ENCODE measurements at places on chromosomes 5 and 9.

DNA sequence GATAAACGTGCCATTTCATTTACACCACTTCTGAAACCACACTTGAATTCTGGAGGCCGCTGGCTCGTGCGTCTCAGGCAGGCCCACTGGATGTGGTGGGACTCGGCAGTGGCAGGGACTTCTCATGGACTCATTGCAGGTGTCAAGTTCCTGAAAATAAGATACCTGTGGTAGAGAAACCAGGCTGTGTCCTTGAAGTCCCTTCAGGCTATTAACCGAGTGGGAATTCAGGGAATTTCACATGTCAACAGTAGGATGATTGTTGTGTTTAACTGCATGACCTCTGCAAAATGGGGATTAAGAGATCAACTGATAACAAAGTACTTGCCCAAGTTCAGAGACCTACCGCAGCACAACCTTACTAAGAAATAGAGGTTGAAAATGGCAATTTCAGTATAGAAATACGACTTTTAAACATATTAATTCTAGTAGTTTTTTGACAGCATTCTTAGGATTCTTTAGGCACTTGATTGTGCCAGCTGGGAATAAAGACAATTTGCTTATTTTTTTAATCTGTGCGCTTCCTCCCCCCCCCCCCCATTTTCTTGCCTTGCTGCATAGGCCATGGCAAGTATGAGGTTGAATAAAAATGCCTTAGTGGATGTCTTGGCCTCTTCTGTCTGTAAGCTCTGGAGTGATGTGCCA lies 26.8 kb downstream of the TRIP13 start:
- peak; percentile 57 for DNase-seq

- no peak for DNase-seq
Measured at GRCh38 chr9:108377382-108377781, 478.4 kb downstream of the ACTL7B start.

- DNase-seq = no peak
Measured at GRCh38 chr9:131917009-131917408, 162.7 kb downstream of the MED27 start.

DNA sequence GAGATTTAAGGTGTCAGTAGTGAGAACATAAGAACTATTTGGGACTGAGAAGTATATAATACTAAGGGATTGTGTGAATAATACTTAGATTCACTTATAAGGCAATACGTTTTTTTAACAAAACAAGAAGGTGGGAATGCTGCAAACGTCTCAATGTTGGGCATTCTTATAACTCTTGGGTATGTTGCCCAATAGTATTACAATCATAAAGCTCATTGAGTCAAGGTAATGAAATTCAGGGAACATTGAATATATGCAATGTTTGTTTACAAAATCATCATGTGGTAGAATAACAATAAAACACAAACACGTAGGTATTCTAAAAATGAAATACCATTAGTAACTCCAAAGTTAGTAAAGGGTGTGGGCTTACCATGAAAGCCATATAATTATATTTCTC lies 400.7 kb downstream of the KIAA0825 start:
- DNase-seq = no peak

- DNase-seq = no peak
Measured at GRCh38 chr5:96893342-96893741, 17.0 kb downstream of the ERAP2 start.

- DNase-seq = no peak
Measured at GRCh38 chr5:8114597-8115266, 245.8 kb downstream of the MTRR start.

GRCh38 chr5:53956196-53956595 lies 354.2 kb downstream of the ARL15 start:
- DNase-seq = no peak

Measured in T47D (cell line).